ENCODE measurements at places on chromosomes 1 and 21.

DNA sequence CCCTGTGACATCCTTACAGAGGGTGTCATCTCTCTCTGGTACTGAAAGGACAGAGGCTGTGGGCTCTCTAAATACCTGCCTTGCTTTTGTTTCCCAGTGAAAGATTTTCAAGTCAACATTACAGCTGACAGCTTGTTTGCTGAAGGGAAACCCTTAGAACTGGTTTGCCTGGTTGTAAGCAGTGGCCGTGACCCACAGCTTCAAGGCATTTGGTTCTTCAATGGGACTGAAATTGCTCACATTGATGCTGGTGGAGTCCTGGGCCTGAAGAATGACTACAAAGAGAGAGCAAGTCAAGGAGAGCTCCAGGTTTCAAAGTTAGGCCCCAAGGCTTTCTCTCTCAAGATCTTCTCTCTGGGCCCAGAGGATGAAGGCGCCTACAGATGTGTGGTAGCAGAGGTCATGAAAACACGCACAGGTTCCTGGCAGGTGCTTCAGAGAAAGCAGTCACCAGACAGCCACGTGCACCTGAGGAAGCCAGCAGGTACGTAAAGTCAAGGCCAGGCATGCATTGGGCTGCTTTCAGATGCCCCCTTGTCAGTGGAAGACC is 11.8 kb downstream of the CD101 start:
- no peak for DNase-seq

DNA sequence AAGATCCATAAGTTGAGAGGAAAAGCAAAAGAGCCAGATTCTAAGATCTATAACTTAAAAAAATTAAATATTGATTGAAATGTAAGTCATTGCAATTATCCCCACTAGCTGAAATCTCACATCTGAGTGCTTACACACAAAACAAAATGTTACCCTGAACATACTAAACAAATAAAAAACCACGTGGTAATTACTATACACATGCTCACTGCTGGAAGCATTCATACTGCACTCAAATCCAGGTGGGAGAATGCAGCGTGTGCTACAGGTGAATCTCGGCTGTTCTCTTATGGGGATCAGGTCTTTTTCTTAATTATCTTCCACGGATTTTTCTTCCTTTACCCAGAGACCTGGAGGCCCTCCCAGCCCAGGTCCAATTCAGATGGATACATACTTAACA is 74.3 kb downstream of the SDC3 start:
- no peak for DNase-seq

GRCh38 chr1:107151295-107151694 is 10.5 kb downstream of the NTNG1 start:
- DNase-seq = no peak

GRCh38 chr1:162703708-162704107 is 71.4 kb downstream of the DDR2 start:
- DNase-seq = no peak

- no peak for DNase-seq
These were observed 1.8 kb upstream of the PIK3CD start for GRCh38 chr1:9649769-9650168.

DNA sequence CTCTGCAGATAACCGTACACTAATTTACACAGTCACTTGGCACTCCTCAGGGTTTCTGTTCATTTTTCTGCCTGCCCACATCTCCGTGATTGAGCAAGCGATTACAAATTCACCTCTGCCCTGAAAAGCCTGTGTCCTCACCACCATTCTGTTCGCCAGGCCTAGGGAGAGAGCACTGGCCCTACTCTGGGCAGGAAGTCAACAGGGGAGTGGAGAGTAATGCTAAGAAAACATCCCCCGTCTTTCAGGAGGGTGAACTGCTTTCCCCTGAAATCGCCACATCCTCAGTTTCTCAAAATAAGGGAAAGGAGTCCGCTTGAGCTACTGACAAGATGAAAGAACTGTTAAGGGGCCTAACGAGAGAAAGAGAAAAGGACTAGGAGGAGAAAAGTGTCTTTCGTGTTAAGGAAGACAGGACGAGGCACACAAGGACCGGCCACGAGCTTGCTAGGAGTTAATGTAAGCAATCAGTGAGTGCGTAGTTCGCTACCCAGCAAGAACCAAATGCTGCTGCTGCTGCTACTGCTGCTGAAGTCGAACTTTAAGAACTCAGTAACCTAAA is 632 bp downstream of the PEX19 start:
- DNase-seq = no peak

DNA sequence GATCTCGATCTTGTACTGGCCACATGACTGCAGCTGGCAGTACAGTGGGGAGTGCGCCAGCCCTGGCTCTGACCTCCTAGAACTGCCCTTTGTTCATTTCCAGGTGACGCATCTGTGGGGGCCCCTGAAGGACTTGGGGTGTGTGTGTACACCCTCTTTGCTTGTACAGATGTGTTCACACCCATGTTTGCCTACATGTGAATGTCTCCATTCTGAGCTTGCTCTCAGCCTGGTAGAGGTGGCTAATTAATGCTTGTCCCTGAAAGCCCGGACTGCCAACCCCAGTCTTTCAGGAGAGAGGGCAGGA is 19.8 kb downstream of the TNFRSF1B start:
- no peak for DNase-seq

DNA sequence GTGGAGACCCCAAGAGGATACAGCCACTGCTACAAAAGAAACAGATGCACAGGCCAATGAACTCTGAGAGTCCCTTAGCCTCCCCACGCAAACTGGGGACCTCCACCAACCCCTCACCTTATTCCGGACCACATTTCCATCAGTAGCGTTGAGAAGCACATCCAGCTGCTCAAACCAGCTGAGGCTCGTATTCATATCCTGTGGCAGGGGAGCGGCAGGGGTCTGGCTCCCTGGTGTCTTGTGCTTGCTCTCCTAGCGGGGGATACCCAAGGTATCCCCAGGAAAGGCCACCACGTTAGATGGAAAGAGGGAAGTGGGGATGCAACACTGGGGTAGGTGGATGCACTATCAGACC is 481 bp downstream of the CCDC163 start:
- no peak for DNase-seq

DNA sequence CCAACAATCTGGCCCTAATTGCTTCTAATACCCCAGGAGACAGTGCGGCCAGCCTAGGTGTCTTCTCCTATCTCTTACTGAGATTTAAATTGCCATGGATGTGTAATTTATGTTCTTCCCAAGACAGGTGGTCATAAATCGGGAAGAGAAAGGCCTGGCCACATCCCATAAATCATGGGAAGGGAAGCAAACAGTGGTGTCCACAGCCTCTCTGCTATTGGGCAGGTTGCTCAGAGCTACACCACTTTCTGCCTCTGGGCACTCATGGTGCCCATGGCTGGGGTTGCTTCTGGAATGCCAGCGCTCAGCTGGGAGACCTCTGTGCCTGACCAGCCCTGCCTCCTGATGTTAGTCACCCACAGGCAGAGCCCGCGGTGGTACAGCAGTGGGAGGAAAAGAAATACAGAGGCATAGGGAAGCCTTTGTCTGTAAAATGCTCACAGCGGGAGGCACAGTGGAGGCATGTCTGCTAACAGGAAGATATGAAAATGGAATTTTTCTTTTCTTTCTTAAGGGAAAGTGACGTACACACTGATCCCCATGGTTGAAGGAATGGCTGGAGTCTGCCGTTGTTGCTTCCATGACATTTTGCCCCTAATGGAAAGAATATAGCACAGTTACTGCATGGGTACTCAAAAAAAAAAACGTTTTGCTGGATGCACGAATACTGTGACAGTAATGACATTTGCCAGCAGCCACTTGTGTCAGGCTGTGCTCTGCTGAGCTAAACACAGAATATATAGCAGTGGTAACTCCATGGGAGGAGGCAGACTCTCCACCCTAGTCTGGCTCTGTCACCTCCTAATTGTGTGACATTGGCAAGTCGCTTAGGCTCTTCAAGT is 21.9 kb downstream of the MTARC1 start:
- DNase-seq = no peak

- no peak for DNase-seq
These were observed 145.9 kb downstream of the CNIH3 start for GRCh38 chr1:224762046-224762445.

- no peak for DNase-seq
These were observed 233.1 kb downstream of the PTPRU start for GRCh38 chr1:29469457-29469856.

- no peak for DNase-seq
These were observed 11.6 kb upstream of the CLSTN1 start for GRCh38 chr1:9835404-9835757.

DNA sequence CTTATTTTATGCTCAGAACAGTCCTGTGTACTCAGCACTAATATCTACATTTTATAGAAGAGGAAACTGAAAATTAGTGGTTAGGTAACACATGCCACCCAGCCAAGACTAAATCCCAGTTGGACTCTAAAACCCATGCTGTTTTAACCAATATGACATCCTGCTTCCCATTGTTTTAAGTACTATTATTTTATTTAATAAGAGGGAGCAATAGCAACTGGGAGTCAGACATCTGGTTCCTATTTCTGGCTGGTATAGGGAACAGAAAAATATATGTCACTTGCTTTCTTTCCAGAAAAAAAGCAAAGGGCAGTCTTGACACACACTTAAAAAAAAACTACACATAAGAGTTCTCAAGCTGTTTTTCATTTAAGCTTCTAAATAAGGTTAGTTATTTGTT is 11.9 kb downstream of the KLHL12 start:
- DNase-seq = no peak

DNA sequence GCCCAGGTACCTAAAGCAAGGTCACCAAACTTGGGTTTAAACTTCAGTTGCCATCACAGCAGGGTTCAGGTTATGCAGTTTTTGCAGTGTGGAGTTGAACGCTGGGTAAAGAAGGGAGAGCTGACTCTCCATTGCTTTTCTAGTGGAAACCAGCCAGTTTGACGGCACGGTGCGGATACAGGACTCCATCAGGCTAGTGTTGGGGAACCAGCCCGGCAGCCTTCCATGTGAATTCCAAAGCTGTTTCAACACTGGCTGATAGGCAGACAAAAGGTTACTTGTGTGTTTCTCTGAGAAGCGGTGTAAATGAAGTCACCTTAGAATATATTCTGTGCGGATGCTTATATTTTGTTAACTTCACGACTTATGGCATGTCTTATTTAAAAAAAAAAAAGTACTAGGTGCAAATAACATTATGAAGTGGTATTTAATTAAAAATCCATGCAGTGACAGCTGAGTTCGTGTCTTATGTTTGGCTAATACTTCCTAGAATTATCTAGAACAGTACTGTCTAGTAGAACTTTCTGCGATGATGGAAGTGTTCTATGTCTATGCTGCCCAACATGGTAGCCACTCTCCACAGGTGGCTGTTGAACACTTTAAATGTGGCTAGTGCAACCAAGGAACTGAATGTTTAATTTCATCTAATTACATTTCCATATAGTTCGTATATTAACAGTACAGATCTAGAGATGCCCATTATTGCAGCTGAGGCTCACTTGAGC is 29.9 kb upstream of the RCAN3 start:
- no peak for DNase-seq

DNA sequence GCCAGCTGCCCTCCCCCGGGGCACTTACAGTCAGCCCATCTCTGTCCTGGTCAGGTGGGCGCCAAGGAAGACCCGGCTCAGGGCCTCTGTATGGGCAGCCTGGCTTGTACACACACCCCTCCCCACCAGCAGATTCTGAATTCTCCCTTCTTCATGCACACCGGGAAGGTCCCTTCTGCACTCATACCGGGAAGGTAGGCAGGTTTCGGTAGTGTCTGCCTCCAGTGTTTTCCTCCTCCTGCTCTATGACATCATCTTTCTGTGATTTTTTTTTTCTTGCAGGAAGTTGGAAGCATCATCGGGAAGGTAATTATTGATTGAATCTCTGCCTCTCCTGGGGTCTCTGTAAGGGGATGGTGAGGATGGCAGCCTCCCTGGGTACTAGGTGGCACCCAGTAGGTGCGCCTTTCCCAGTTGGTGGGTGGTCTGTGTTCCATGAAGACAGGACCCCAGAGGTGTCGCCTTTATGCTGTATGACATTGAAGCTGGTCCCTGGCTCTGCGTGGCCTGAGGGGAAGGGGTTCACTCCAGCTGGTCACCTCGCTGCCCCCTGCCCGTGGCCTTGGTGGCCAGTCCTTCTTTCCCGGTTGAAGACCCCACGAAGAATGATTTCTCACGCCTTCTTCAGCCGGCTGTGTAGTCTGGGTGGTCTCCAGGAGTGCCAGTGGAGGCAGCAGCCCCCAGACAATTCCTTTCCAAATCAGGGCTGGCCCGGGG is 82.1 kb upstream of the COL6A1 start:
- no peak for DNase-seq

DNA sequence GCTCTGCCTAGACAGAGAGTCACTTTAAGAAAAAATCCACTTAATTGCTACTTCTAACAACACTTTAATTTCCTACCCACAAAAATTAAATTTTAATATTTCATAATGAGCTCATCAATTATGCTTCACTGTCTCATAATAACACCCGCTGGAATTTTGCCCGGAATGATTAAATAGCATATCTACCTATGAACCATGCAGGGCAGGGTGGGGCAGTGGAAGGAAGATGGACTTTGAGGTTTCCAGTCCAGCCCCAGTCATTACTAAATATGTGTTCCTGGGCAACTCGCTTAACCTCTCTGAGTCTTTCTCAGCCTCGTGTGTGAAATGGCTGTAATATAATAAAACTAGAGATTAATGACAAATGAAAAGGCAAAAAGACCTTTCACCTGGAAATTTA is 32.8 kb upstream of the SLC45A1 start:
- DNase-seq = no peak

DNA sequence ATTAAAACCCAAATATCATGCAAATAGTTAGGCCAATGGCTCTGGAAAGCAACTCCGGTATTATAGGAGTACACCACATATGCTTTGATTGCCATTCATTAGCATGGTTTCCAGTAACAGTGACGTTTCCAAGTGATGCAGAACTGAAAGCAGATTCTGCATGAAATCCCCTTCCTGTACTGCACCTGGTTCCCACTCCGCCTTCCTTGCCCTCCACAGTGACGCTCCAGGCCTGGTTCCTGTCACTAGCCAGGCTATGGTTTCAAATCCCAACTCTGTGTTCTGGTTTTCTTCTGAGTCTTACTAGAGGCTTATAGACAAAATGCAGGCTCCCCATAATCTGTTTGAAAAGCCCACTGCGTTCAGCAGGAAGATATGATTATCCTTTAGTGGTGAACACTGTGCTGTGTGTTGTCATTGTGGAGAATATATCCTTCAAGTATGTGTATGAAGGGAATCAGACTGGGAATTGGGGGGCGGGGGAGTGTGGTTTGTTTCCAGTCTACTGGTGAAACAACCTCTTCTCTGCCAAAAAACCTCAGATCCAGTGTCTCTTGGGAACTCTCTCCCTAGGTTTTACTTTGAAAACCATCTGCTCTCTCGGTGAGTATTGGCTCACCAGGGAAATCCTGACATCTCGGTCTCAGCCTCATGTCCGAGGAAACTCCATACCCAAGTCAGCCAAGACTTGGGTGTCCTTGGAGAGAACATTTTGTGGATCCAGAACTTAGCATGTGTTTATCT is 78.7 kb downstream of the TYW3 start:
- no peak for DNase-seq

DNA sequence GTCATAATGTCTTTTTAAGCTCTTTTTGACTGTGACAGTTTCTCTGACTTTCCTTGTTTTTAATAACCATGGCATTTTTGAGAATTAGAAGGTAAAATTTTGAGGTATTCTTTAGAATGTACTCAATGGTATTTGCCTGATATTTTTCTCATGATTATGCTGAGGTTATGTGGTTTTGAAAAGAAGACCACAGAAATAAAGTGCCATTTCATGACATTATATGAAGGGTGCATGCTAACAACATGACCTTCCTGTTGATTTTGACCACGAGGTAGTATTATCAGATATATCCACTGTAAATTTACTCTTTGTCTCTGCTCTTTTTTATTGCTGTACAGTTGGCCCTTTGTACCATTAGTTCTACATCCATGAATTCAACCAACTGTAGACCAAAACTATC is 1418.5 kb downstream of the PLA2G4A start:
- DNase-seq = no peak
